ENCODE measurements at places on chromosomes 6 and 20. TPM values are rescaled to one million over a fixed set of nuclear protein-coding genes. Genes with fewer than 3 reads are reported as not detected.

Gene C6orf163
- 0.43 TPM for polyA plus RNA-seq

GRCh38 chr6:25175681-25176080, 103.5 kb upstream of the CARMIL1 start:
- no peak for DNase-seq

GRCh38 chr6:79640146-79641111, 9.3 kb downstream of the SH3BGRL2 start:
- no peak for DNase-seq

- DNase-seq: no peak
These were observed 21.0 kb downstream of the NOL7 start for GRCh38 chr6:13635948-13636658.
